ENCODE measurements at places on chromosomes 1 and 21.

GRCh38 chr1:117894078-117894477, 35.3 kb downstream of the GDAP2 start:
- no peak for DNase-seq

- no peak for DNase-seq
These were observed 7.1 kb downstream of the RSBN1 start for GRCh38 chr1:113805256-113805531.

DNA sequence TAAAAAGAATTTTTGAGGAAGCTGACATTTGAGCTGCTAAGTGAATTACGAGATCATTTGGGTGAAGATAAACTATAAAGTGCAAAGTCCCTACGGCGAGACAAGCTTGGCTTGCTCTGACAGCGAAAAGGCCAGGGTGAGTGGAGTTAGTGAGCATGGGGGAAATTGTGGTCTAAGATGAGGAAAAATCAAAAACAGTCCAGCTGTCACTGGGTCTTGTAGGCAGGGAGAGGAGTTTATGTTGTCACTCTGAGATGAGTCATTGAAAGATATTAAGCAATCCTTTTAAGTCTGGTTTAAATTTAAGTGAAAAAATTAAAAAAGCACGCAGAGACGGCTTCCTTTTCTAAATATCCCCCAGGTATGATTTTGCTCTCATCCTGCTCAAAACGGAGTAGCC, 601.9 kb downstream of the MRPL39 start:
- no peak for DNase-seq

GRCh38 chr1:218896202-218896601, 277.5 kb upstream of the LYPLAL1 start:
- no peak for DNase-seq

DNA sequence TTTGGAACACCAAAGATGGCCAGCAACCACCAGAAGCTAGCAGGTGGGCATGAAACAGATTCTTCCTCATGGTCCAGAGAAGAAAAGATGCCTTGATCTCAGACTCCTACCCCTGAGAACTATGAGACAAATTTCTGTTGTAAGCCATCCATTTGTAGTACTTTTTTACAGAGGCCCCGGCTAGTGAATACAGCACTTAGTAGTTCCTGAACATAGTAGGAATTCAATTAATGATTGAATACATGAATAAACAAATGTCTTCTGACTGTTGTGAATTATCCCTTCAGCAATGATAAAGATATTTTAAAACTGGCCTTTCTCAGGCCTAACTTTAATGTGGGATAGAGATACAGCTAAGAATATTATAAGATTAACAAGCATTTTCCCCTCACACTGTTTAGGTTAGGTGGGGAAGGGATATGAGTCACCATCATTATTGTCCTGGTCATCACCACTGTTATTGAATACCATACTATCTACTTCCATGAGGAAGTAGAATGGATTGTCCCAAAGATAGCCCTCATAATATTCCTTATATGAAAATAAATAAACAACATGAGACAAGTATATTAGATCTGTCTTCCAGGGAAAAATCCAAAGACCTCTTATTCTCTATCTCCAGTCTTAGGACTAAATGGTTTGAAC, 51.4 kb downstream of the ADCY10 start:
- no peak for DNase-seq

DNA sequence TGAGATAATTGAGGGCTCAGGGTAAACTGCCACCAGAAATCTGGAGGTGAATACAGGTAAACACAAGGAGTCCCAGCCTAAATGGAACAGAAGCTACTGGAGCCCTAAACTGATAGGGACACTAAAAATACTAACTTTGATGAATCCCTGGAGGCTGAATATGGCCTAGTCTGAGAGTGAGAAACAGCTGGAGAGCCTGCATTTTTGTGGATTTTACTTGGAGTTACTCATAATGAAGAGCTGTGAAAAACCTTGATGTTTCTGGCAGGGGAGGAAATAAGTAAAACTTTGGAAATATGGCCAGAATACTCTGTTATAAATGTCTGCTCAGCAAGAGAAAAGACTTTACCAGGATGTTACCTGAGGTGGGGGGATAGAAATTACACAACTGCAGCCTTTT, 164.4 kb downstream of the LIPI start:
- no peak for DNase-seq

DNA sequence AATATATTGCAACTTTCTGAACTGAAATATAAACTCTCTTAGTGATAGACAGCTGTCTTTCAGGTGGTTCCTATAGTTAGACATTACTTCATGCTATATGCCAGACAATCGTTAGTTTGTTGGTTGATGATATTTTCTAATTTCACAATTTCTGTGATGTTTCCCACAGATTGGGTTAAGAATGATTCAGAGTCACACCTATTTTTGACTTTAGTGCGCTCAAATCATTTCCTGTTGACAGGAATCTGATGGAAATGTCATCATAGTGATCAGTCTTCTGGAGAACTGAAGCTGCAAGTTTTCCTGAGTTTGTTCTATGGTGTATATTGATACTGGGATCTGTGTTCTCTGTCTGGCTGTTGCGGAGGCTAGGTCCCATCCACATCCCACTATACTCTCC, 119.7 kb downstream of the C1orf21 start:
- DNase-seq, result no peak

GRCh38 chr1:246219508-246220030, 287.5 kb downstream of the SMYD3 start:
- DNase-seq, result no peak

DNA sequence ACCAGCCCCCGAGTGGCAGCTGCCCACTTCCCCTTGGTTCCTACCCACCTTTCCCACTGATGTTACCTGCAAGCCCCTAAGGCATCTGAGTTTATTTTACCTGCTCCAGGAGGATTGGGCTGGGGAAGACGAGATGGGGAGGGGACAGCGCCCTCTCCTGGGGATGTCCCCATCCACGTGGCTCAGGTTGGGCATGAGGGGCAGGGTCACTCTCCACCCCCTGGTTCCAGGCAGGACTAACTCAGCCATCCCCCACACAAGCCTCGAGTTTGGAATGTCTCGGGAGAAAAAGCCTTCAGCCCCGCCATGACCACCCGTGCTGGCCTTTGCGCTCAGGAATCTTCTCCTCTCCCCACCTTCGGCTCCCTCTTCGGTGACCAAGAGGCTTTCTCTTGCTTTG, 90.0 kb downstream of the ARHGEF10L start:
- DNase-seq, result no peak

Data from effector memory CD4-positive, alpha-beta T cell (primary cell).